ENCODE measurements at places on chromosomes 2 and 18.

DNA sequence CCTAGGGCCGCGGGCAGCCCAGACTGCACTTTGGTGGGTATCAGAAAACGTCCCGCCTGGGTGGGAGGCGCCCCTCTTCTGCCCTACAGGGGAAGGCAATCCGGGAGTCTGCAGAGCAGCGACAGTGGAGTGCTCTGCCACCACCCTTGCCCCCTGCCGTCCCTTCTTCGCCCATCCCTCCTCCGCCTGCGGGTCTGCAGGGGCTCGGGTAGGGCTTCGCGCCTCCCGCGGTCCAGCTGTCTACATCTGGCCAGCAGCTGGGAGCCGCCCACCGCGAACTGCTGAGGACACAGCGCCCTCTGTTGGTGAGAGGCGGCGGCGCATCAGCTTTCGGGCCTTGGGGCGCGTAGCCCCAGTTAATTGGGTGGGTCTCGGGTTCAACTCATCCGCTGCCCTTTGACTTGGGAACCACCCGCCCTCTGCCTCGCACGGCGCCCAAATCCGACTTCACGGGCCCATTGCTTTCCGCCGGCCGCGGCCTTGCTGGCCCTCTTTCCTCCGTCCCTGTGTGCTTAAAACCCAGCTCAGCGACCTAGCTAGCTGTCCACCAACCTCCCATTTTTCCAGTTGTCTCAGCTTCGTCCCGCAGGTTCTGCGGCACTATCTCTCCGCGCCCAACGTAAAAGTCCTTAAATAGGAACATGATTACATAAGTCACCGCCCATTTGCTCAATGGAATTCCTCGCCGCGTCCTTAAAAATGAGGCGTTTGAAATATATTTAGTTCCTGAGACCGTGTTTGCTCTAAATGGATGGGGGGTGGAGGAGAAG is 17.6 kb downstream of the WNT10A start:
- H3K36me3 ChIP-seq: no peaks in the 10 kb centered on the region
- DNase-seq: peak; percentile 80
- H3K27me3 ChIP-seq: peaks cover 65% of the 10 kb centered on the region
- H3K4me1 ChIP-seq: peaks cover 34% of the 10 kb centered on the region

- no peaks in the 10 kb centered on the region for H3K36me3 ChIP-seq
- H3K4me3 ChIP-seq: no peak overlapping the region
- peaks cover 11% of the 10 kb centered on the region for H3K4me1 ChIP-seq
- DNase-seq: no peak
Measured at GRCh38 chr2:212050871-212051270, 487.7 kb downstream of the ERBB4 start.

DNA sequence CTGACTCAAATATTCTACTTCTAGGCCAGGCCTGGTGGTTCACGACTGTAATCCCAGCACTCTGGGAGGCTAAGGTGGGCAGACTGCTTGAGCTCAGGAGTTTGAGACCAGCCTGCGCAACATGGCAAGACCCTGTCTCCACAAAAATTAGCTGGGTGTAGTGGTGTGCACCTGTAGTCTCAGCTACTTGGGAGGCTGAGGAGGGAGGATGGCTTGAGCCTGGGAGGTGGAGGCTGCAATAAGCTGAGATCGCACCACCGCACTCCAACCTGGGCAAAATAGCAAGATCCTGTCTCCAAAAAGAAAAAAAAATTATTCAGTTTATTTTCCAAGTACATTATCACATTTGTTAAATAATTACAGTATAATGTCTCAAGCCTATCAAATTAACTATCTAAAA is 7.3 kb downstream of the PPP3R1 start:
- peaks cover 13% of the 10 kb centered on the region for H3K4me1 ChIP-seq
- no peak for DNase-seq
- H3K36me3 ChIP-seq: peaks cover 8% of the 10 kb centered on the region

- H3K36me3 ChIP-seq: no peaks in the 10 kb centered on the region
- H3K27me3 ChIP-seq: no peaks in the 10 kb centered on the region
- no peak for DNase-seq
Measured at GRCh38 chr2:71742953-71743601, 289.7 kb downstream of the DYSF start.

DNA sequence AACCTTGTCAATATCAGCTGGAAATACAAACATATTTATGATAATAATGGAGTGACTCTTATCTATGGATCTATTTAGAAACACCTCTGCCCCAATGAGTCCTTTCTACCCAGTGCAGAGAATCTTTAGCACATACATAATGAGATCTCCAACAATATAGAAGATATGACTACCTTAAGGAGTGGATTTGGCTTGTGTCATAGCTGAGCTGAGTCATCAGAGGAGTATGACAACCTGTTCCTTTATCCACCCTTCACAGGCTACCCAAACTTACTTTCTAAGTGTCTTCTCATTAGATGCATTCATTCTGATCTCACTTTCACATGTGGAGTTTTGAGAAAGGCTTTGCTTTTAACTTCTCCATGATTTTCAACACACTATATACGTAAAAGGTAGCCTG is 1218.9 kb downstream of the DSC3 start:
- H3K4me1 ChIP-seq: no peaks in the 10 kb centered on the region
- no peak overlapping the region for H3K4me3 ChIP-seq
- no peak overlapping the region for H3K27ac ChIP-seq
- no peak for DNase-seq

DNA sequence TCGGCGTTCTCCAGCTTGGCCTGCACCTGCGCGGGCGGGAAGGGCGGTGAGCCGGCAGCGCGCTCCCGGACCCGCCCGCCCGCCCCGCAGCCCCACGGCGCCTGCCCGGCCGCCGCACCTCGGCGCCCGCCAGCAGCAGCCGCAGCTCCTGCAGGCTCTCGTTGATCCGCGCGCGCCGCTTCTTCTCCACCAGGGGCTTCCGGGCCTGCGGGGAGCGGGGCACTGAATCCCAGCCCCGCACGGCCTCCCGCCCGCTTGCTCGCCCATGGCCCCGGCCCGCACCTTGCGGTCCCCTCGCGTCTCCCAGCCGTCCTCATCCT is 335 bp downstream of the HES6 start:
- peaks cover 6% of the 10 kb centered on the region for H3K4me1 ChIP-seq
- no peak overlapping the region for H3K4me3 ChIP-seq
- no peak for DNase-seq
- H3K27ac ChIP-seq: no peak overlapping the region
- no peaks in the 10 kb centered on the region for H3K36me3 ChIP-seq
- peaks cover 46% of the 10 kb centered on the region for H3K27me3 ChIP-seq
